Stimulated activated CD8-positive, alpha-beta memory T cell treated with anti-CD3 and anti-CD28 coated beads, Interleukin-15, amount 100 ng/mL, for 24 hours (primary cell): ENCODE measurements at places on chromosomes 13 and 19.

GRCh38 chr13:109657395-109657794, 129.0 kb downstream of the IRS2 start:
- DNase-seq = no peak

DNA sequence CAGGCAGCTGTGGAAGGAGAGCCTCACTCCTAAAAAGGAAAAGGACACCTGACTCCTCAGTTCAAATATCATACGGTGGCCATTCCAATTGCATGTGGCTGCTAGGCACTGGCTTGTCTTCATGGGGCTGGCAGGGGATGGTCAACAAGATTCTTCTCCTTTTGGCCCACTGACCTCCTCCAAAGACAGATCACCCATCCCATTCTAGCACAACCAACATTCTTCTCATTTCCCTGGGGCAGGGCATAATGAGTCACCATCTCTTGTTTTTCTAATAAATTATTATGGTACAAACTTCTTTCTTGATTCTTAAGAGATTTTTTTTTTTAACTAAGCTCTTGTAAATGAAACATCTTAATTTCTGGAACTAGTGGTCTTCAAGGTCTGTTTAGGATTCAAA, 136.7 kb upstream of the NBEA start:
- DNase-seq = no peak

DNA sequence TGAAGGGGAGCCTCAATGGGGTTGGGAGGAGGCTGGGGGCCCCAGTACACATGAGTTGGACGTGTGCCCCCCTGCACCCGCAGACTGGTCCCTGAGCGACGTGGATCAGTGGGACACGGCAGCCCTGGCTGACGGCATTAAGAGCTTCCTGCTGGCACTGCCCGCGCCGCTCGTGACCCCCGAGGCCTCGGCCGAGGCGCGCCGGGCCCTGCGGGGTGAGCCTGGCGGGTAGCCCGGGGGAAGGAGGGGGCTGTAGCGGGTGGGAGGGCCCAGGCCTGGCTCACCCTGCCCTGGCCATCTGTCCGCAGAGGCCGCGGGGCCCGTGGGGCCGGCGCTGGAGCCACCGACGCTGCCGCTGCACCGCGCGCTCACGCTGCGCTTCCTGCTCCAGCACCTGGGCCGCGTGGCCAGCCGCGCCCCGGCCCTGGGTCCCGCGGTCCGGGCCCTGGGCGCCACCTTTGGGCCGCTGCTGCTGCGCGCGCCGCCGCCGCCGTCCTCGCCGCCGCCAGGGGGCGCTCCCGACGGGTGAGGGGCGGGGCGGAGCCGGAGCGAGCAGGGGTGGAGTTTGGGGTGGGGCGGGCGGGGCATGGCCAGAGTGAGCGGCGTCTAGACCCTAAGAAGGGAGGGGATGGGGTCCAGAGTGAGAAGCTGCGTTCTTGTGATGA, 8.1 kb downstream of the PIK3R2 start:
- DNase-seq = peak; percentile 85

- DNase-seq = no peak
Observed at GRCh38 chr19:15576526-15577156, 38.4 kb upstream of the CYP4F8 start.

- no peak for DNase-seq
Observed at GRCh38 chr13:26816881-26817280, 56.3 kb upstream of the GPR12 start.

DNA sequence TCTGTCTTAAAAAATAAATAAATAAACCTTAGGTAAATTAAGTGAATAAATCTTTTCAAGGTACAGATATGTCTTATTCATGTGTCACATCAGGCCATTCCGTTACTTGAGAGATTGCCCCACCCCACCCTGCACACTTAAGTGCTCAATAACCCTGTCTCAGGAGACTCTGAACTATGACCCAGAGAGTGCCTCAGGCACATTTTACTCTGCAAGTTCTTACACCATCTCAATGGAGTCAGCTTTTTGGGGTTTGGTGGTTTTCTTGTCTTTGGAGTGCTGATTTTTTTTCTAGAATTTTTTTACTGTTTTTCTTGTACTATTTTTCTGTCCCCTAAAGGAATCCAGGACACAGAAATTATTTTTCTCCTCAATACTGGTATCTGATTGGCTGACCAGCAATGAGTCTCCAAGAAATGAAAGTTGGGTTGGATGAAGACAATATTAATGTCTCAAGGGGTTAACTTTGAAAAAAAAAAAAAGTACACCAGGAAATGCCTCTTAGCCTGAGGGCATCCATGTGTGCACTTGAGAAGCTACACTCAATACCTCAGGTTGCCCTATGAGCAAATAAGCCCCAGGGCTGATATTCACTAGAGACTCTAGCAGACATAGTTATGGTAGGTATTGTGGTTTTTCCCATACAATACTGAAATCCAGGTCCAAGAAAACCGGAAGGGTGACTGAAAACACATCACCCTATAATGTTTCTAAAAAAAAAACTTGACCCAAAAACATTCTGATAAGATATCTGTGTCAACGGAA, 114.6 kb upstream of the ZNF91 start:
- no peak for DNase-seq
